ENCODE measurements at places on chromosomes 7 and 10.

- DNase-seq: no peak
Observed at GRCh38 chr7:5452937-5453540, 29.4 kb upstream of the TNRC18 start.

DNA sequence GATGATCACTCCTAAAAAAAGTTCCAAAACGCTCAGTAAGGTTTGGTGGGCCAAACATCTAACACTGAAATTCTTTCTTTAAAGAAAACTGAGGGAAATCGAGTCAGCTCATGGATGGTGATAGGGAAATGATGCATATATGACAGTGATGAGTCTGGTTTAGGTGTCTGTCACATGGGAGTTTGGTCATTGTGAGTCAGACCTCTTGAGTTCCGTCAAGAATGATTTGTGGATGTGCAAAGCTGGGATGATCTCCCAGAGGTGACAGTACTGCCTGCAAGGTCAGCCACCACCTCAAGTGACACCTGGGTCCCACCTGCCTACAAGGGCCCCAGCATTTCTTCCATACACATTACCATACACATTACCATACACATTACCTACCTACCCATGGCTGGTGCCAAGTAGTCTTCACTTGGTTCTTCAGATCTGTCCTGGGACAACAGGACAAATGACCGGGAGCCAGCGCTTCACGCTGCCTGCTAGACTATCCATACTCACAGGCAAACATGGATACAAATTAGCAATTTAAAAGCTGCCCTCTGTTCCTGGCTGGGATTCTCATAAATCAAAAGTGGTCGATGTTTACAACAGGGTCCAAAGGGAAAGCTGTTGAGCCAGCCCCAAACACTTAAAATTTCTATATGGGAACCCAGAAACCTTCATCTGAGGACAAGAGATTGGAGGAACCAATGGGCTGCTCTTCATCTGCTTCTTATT, 128.4 kb downstream of the ADAM12 start:
- DNase-seq: no peak

- DNase-seq: no peak
Observed at GRCh38 chr10:76113952-76114351, 682.5 kb downstream of the LRMDA start.

DNA sequence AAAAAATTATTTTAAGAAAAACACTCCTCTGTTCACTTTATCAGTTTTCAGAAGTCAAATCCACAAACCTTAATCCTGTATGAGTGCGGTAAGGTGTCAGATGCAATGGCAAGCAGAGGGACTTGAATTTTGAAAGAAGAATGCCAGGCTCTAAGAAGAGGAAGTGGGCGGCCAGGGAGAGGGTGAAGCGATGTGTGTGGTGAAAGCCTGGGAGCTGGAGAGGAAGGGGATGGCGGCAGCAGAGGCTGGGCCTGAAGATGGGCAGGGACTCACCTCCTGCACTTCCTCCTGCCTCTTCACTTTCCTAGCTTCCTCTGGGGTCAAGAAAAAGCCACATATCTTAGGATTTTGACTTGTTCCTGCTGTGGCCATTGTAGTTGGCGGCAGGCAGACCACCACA, 609.6 kb downstream of the PARD3 start:
- DNase-seq: no peak

DNA sequence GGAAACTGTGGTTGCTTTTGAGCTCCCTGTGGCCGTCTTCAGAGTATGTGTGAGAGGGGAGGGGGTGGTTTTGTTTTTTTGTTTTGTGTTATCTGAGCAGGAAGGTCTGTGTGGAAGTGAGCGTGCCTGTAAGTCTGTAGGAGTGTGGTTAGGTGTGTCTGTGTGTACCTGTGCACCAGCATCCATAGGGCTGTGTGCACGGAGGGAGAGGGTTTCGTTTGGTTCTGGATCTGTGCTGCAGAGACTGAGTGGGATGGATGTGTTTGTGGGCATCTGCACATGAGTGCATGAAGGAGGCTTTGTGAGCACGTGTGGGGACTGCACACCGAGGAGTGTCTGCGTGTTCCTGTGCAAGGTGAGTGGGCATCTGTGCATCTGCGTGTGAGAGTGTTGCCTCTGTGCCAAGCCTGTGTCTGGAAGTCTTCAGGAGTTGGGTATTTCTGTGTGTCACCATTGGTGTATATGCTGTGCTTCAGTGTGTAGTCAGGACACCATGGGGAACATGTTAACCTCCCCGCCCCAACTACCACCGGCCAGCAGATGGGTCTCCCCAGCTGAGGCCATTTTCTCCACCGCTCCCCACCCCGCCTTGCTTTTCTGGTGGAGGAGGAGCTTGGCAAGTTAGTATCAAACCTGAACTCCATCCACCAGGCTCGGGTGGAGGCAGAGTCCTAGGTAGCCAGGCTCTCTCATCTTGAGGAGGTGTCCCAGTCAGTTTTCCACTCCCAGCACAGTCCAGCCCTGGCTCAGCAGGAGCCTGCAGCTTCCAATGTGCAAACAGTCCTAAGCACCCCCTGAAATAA, 7.1 kb upstream of the TLX1 start:
- DNase-seq: no peak

DNA sequence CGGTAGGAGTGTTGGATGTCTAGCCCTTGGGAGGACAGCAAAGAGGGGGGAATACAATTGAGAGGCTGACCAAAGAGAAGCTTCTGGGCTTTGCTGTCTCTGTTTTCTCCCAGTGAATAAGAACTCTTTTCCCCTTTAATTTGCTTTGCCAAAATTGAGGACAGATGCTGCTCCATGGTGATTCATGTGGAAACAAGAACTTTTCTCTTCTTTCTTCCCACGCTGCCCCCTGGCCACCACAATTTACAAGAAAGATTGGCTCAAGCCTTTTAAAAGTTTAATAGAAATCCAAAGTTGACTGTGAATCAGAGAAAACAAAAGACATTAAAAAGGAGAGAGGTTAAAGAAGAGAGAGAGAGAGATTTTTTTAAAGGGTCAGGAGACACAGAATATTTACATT, 49.0 kb downstream of the PRR15 start:
- no peak for DNase-seq

DNA sequence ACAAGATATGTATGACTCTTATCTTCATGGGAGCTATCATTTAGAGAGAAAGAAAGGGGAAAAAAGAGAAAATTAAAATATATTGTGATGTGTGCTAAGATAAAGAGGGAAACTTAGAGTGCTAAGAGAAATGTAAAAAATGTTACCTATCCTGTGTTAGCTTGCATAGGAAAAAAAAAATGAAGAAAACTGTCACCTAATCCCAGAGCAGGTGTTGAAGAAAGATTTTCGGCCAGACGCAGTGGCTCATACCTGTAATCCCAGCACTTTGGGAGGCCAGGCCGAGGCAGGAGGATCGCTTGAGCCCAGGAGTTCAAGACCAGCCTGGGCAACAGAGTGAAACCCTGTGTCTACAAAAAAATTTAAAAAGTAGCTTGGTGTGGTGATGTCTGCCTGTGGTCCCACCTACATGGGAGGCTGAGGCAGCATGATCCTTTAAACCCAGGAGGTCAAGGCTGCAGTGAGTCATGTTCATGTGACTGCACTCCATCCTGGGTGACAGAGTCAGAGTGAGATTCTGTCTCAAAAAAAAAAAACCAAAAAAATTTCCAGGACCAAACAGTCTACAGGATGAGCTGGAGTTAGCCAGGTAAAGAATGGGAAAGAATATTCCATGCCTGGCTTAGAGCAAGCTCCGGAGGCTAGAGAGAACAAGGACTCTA, 2.4 kb upstream of the MKLN1 start:
- DNase-seq: no peak

GRCh38 chr7:82472966-82473365, 29.4 kb upstream of the CACNA2D1 start:
- no peak for DNase-seq

GRCh38 chr7:138008588-138009349, 6.9 kb upstream of the CREB3L2 start:
- DNase-seq: peak; percentile 56

GRCh38 chr7:101990811-101991418, 173.5 kb downstream of the CUX1 start:
- DNase-seq: no peak

- DNase-seq: no peak
Observed at GRCh38 chr10:75009426-75009825, 102.0 kb upstream of the SAMD8 start.

- no peak for DNase-seq
Observed at GRCh38 chr10:31072451-31072850, 40.8 kb upstream of the ZNF438 start.

- no peak for DNase-seq
Observed at GRCh38 chr7:2273866-2274265, 31.8 kb downstream of the NUDT1 start.

GRCh38 chr10:61830846-61831273, 70.6 kb upstream of the ARID5B start:
- no peak for DNase-seq

- no peak for DNase-seq
Observed at GRCh38 chr10:70804421-70804808, 11.3 kb upstream of the SGPL1 start.

- DNase-seq: no peak
Observed at GRCh38 chr7:66523409-66523808, 105.3 kb upstream of the KCTD7 start.

GRCh38 chr7:144022169-144022568, 22.0 kb downstream of the OR6B1 start:
- DNase-seq: no peak

- no peak for DNase-seq
Observed at GRCh38 chr7:132135746-132136385, 440.4 kb downstream of the PLXNA4 start.

GRCh38 chr10:50794490-50794889, 54.8 kb downstream of the ASAH2B start:
- no peak for DNase-seq

- DNase-seq: no peak
Observed at GRCh38 chr7:157977306-157977705, 610.3 kb downstream of the PTPRN2 start.

GRCh38 chr7:50217401-50217800, 87.1 kb upstream of the IKZF1 start:
- no peak for DNase-seq

DNA sequence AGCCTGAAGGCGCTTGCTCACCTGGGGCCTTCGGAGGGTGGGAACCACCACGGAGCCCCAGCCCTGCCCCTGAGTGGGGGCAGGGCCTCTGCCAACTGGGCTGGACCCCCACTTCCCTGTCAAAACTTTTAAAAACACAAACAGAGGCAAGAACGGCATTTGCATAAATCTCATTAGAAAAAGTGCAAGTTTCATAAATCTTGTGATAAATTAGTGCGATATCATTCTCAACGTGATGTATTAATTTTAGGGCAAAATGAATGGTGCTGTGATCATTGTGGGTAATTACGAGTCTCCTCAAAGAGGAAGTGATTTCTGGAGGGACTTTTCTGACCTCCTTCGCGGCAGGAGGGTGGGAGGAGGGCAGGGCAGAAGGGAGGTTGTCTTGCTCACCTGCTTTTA, 98.3 kb downstream of the CDH23 start:
- DNase-seq: no peak

DNA sequence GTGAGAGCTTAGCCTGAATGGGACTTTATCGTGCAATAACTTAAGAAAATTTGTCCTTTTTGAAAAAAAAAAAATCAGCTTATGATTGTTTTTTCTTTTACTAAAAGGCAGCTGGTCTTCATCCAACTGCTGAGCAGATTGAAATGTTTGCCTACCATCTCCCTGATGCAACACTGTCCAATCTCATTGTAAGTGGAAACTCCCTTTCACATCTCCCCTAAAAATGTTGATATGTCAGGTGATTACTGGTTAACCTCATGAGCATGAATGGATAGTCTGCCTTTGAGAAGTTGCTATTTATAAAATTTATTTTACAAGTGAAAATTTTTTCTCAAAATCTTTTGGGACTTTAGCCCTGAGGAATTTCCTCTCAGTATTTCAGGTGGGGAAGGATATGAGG, 17.8 kb upstream of the HKDC1 start:
- DNase-seq: no peak

DNA sequence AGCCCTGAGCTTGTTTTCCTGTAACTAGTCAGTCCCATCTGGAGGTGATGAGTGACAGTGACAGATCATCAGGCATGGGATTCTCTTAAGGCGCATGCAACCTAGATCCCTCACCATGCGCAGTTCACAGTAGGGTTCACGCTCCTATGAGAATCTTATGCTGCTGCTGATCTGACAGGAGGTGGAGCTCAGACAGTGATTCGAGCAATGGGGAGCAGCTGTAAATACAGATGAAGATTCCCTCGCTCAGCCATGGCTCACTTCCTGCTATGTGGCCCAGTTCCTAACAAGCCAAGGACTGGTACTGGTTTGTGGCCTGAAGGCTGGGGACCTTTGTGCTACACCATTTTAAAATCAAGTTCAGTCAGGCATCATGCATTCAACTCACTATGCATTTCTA, 221.7 kb downstream of the KIAA1217 start:
- DNase-seq: no peak

GRCh38 chr7:51592842-51593599, 276.4 kb upstream of the COBL start:
- no peak for DNase-seq

- DNase-seq: no peak
Observed at GRCh38 chr10:35398908-35399307, 62.6 kb downstream of the CCNY start.

DNA sequence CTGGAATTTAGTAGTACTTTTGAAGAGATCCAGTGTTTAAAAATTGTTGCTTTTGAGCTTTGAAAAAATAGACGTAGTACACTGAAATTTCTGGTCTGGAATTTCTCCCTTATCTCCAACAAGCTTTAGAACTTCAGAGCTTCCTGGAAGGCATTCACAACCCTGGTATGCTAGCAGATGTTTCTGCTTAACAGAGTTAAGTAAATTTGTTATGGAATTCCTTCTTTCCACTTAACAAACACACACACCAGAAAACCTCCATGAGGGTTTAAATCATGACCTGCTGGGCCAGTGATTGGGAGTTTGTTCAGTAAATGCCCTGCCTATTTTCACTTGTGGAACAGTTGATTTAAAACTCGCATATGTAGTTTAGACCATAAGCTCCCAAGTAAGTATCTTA, 13.7 kb downstream of the ASB15 start:
- DNase-seq: no peak

DNA sequence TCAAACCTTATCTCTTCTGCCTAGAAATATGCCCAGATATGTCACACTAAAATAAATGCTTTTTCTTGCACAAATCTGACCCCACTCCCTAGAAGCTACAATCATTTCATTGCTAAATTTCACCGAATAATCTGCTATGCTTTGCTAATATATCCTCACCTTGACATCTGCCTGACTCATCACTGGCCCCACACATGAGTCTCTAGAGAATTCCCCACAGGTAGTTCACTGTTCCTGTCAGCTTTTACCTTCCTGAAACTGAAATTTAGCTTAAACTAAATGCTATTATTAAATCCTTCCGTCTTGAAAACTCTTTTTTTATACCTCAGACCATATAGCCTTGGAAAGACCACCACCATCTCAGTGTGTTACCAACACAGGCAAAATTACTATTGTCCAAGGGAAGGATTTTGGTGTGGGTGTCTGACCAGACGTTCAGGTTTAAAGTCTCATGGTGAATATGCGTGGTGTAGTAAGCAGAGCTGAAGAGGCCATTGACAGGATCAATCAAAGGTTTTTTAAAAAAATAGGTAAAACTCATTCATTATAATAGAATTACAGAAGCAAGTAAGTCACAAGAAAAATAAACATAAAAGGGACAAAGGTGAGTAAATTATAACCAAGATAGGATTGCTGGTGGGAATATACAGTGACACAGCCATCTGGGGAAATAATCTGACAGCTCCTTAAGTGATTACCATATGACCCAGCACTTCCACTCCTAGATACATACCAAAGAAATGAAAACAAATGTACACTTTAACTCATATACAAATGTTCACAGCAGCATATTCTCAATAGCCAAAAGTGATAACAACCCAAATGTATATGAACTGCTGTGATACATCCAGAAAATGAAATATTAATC, 173.5 kb downstream of the KMT2E start:
- no peak for DNase-seq

- no peak for DNase-seq
Observed at GRCh38 chr10:25162391-25162790, 12.4 kb upstream of the GPR158 start.

GRCh38 chr7:151342102-151342646, 562 bp downstream of the NUB1 start:
- DNase-seq: no peak
